ENCODE measurements at places on chromosomes 1 and 21. TPM values are rescaled to one million over a fixed set of nuclear protein-coding genes. Genes with fewer than 3 reads are reported as not detected.

Gene CFHR3
- not detected for polyA plus RNA-seq

- H3K27ac ChIP-seq: no peak overlapping the region
- H3K36me3 ChIP-seq: no peaks in the 10 kb centered on the region
- H3K4me3 ChIP-seq: no peak overlapping the region
- H3K27me3 ChIP-seq: no peaks in the 10 kb centered on the region
- no peak for DNase-seq
Measured at GRCh38 chr1:160373696-160374095, 6.8 kb downstream of the NHLH1 start.

Gene SIK1
- polyA plus RNA-seq: 3.3 TPM

DNA sequence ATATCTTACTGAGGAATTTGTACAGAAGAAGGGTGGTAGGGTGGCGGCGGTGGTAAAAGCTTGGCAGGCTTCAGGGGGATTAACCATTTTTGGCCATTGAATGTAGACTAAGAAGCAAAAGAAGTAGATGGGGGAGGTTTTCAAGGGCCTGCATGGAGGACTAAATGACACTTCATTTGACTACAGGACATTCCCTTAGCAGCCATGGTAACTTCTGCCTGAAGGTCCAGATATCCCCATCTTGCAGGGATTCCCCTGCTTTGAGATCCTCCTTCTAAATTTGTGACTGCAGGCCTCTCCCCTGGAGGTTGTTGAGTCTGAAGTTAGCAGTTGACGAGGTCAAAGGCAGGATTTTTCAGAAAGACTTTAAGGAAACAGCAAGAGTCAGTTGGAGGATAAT lies 4.8 kb downstream of the VASH2 start:
- no peak for DNase-seq
- no peaks in the 10 kb centered on the region for H3K36me3 ChIP-seq
- H3K4me3 ChIP-seq: no peak overlapping the region
- H3K27ac ChIP-seq: no peak overlapping the region
- no peaks in the 10 kb centered on the region for H3K27me3 ChIP-seq
- H3K4me1 ChIP-seq: no peaks in the 10 kb centered on the region

Gene OR2M3
- not detected for polyA plus RNA-seq

- H3K27ac ChIP-seq: no peak overlapping the region
- no peaks in the 10 kb centered on the region for H3K4me1 ChIP-seq
- H3K27me3 ChIP-seq: peaks cover 8% of the 10 kb centered on the region
- H3K36me3 ChIP-seq: no peaks in the 10 kb centered on the region
Measured at GRCh38 chr1:157198619-157199420, 60.6 kb upstream of the ETV3 start.

Gene GPA33
- polyA plus RNA-seq: 0.16 TPM

GRCh38 chr21:41581592-41582228 lies 73.8 kb upstream of the TMPRSS2 start:
- H3K27ac ChIP-seq: no peak overlapping the region
- no peaks in the 10 kb centered on the region for H3K4me1 ChIP-seq
- DNase-seq: no peak
- H3K27me3 ChIP-seq: no peaks in the 10 kb centered on the region

Gene RCAN1
- polyA plus RNA-seq: 62.2 TPM

Gene SGIP1
- polyA plus RNA-seq: 7.5 TPM

- no peaks in the 10 kb centered on the region for H3K4me1 ChIP-seq
- DNase-seq: no peak
- H3K36me3 ChIP-seq: no peaks in the 10 kb centered on the region
- no peaks in the 10 kb centered on the region for H3K27me3 ChIP-seq
Measured at GRCh38 chr1:88247666-88248065, 436.4 kb upstream of the PKN2 start.

GRCh38 chr1:43387976-43388599 lies 1.5 kb downstream of the MED8 start:
- no peak overlapping the region for H3K27ac ChIP-seq
- H3K4me3 ChIP-seq: peak overlapping the region; percentile 75
- H3K36me3 ChIP-seq: peaks cover 29% of the 10 kb centered on the region
- peaks cover 27% of the 10 kb centered on the region for H3K4me1 ChIP-seq
- no peaks in the 10 kb centered on the region for H3K27me3 ChIP-seq

DNA sequence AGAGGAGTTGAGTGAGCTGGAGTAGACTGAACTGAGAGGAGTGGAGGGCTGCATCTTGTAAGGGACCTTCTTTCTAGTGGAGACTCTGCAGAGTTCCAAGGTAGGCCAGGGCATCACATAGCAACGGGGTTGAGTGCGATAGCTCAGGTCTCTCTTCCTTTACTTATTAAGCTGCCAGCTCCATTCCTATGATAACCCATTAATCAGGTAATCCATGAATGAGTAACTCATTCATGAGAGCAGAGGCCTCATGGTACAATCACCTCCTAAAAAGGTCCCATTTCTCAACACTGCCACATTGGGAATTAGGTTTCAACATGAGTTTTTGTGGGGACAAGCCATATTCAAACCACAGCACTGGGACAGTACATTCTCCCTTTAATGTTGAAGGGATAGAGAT lies 21.3 kb downstream of the VN1R5 start:
- no peak overlapping the region for H3K27ac ChIP-seq
- H3K36me3 ChIP-seq: no peaks in the 10 kb centered on the region
- no peaks in the 10 kb centered on the region for H3K27me3 ChIP-seq
- H3K4me1 ChIP-seq: no peaks in the 10 kb centered on the region
- no peak for DNase-seq
- no peak overlapping the region for H3K4me3 ChIP-seq

Gene KRTAP20-3
- not detected for polyA plus RNA-seq

All from heart right ventricle (tissue), 16 donors.